Activated CD8-positive, alpha-beta memory T cell treated with anti-CD3 and anti-CD28 coated beads, Interleukin-2, amount 50 U/mL, for 4 hours (primary cell): ENCODE measurements at places on chromosomes 7 and 10.

DNA sequence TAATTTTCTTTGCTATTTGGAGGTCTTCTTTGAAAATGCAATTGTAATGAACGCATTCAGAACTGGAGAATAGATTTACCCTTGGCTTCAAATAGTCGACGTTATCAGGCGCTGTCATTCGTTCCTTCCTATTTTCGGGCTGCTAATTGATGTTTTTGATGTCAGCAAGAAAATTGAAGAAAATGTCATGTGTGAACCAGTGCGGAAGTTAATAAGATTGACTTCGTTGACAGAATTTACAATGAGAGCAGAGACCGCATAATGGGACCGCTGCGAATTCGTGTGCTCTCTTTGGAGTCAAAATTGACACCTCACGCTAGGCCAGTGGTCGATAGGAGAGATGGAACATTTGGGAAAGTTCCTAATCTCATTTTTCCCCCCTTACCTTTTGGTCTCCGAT, 168.8 kb downstream of the TCF7L2 start:
- no peak for DNase-seq

- no peak for DNase-seq
Measured at GRCh38 chr10:49068672-49069217, 46.6 kb downstream of the VSTM4 start.

- no peak for DNase-seq
Measured at GRCh38 chr7:33087858-33088257, 21.3 kb downstream of the RP9 start.

DNA sequence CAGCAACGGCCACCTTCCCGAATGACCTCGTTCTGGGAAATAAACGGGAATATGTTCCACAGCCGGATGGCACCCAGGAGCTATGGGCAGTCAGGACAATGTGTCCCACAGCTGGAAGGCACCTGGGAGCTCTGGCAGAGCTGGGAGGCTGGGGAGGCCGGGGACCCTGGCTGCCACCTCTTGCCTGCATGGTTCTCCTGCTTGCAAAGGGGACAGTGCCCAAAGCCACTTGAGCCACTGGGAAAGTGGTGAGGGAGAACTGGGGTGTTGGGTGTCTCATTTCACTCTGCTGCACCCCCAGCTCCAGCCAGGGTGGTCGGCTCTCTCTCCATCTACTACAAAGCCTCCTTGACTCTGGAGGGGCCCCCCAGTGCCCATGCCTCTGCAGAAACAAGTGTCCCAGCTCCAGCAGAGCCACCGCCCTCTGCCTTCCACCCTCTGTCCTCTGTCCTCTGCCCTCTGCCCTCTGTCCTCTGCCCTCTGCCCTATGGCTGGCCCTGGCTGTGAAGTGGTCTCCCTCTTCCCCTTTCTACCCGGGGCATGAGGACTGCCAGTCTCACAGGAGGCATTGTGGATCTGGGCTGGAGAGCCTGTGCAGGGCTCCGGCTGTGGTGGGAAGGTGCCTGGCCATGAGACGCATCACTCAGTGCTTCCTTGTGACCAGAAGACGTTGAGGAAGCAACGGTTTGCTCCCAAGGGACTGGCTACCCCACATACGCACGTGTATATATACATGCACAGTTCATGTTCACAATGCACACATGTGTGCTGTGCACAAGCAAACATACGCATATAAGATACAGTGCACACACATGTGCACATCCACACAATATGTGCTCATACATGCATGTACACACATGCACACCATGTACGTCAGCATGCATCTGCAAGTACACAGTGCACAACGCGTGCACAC, 21.5 kb upstream of the INPP5A start:
- no peak for DNase-seq

- no peak for DNase-seq
Measured at GRCh38 chr7:78073609-78074382, 275.2 kb downstream of the PHTF2 start.

GRCh38 chr7:128404886-128405470, 4.8 kb downstream of the IMPDH1 start:
- no peak for DNase-seq

- no peak for DNase-seq
Measured at GRCh38 chr7:52917982-52918578, 117.4 kb upstream of the POM121L12 start.
